ENCODE measurements at places on chromosomes 4 and X.

- DNase-seq = no peak
These were observed 33.7 kb upstream of the STAG2 start for GRCh38 chrX:123927845-123928244.

DNA sequence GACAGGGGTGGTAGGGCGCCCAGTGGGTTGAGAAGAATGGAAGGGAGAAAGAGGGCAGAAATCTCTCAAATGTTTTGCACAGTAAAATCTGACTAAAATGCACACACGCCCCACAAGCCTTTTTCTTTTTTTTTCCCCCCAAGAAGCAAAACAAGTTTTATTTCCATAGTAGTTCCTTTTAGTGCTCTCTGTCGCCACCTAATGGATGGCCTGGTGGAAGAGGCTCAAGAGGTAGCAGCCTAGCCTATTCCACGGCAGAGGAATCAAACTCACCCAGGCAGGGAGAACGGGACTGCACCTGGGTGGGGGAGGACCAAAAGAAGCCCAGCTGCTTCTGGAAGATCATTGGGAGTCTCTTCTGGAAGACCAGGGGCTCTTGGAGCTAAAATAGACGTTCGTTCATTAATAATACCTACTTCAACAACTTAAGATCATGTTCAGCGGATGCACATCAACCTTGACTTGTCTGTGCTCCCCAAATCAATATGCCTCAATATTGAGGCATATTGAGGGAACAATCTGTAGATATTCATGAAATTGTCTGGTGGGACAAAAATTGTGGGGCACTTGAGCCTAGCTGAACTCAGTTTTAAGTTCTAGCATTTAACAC is 31.6 kb upstream of the IRAK1 start:
- DNase-seq = peak; percentile 22

DNA sequence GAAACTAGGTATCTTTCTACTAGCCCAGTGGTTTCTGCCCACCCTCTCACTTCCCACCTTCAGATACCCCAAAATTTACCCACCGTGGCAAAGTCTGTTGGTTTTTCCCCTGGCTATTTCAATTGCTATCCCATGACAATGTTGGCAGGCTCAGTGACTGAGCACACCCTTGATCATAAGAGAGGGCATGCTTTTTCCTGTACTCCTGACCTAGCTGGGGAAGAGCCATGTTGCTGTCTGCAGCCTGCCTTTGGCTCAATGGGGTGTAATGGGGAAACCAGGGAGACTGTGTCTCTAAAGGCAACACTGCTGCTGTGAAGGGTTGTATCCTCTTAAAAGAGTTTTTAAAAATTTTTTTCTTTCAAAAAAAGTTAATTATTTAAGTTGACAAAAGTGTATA is 90.4 kb upstream of the CITED1 start:
- DNase-seq = no peak

DNA sequence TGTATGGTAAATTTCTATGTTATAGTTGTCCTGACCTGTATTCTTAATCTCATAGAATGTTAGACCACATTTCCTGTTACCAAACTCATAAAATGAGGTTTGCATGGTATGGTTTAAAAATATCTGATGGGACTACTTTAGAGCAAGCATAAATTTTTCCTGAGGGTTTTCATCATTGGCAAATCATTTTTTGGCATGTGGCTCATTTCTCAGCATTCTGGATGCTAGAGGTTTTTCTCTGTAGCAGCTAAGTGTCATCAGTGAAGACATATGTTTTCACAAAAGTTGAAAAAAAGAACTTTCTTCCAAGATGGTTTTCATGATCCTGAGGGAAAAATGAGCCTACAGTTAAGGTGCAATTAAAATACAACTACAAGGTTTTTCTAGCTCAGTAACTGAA is 503.5 kb upstream of the FAM47C start:
- no peak for DNase-seq

DNA sequence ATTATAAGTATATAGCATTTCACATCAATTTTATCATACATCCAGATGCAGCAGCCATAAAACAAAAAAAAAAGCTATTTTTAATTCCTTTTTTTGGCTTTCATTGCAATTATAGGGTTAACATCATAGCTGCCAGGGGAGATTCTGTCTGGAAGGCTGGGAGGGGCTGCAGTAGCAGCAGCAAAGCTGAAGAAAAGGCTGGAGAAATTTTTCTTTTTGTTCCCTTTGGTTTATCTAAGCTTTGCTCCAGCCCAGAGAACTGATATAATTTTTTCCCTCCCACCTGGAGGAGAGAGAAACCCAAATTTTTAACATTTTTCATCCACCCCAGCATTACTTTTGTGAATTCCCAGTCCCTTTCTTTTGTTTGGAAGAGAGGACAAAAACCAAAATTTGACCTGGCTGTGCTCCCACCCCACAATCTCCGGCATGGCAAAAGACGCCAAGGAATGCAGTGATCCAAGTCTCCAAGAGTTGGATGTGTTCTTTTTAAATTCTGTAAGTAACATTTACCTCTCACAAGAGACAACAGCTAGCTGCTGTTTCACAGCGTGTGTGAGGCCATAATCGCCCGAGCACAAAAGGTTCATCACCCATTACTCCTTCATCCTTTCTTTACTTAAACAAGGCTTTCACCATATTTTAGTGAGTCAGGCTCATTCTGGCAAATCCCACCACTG is 25.1 kb upstream of the FAM156A start:
- DNase-seq = no peak

DNA sequence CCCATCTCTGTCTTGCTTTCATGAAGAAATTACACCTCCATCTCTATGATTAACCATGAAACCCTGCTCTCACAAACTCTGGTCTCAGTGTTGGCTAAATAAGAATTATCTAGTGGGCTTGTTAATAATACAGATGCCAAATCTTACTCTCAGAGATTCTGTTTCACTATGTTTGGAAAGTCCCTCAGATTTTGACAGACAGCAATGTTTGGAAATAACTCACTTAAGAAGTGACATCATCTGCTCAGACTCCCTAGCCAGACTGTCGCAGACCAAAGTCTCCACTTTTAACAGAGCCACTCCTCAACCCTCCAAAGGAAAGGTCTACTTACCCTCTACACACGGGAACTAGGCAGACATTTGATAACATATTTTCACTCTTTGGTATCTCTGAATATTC is 328.5 kb upstream of the FGF16 start:
- no peak for DNase-seq

DNA sequence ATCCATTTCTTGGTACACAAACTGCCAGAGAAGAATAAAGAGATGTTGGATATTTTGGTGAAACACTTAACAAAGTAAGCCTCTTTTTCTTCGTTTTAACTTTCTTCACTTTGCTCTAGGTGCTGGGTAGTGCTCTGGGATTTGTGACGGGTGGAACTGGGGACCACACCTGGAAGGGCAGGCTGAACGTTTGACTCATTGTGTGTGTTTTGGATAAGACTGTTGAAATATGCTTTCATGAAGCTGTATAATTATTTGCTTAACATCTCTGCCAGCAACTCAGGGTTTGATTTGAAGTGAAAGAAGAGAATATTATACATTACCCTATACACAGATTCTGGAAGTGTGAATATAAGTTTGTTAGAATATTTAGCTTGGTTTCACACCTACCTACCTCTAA is 233.2 kb downstream of the ARHGAP10 start:
- DNase-seq = no peak

- DNase-seq = no peak
These were observed 4.0 kb downstream of the LRPAP1 start for GRCh38 chr4:3527914-3528876.

DNA sequence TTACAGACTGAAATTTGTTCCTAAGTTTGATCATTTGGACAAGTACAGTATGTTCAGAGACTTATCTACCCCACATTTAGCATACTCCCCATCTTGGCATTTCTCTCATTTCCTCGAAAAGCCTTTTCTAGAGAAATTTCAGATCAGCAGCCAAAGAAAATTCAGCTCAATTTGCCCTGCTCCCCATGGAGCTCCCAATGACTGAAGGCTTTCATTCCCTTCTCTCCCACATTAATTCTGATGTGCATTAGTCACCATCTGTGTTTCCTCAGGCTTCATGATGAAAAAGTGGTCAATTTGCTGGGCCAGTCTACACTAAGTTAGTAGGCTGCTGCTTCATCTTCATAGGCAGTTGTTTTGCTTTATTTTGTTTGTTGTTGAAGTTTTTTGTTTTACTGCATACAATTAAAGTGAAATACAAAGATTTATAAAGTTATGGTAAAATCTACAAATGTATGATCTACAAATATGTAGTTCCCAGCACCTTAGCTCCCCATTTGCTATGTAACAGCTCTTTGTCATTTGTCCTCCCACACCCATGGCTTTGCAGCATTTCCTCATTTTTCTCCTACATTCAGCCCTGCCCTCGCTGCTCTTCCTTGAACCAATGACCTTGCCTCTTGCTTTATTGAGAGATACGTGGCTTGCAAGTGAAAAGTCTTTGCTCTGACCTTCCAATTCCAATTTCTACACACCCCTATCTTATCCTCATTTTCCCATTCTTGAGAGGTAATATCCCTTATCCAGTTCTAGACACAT is 193.9 kb downstream of the ANAPC10 start:
- DNase-seq = no peak

- no peak for DNase-seq
These were observed 174.0 kb upstream of the PRPS2 start for GRCh38 chrX:12617241-12617640.

DNA sequence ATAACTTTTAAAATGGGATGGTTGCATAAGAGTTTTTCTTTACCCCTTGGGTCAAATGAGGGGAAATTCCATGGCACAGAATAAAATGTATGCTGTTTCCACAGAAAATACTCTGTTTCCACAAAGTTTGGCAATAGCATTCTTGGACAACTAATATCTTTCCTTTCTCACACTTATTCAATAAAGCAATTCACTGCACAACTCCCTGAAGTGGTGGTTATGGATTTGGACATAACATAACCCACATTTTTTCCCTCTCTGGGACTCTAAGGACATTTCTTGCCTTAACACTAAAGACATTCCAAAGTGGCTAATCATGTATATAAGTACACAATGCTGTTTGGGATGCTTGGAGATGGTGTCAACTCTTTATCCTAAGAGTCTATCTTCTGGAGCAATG is 51.7 kb upstream of the GPM6B start:
- DNase-seq = no peak

GRCh38 chr4:86670298-86670697 is 76.2 kb downstream of the PTPN13 start:
- DNase-seq = no peak

DNA sequence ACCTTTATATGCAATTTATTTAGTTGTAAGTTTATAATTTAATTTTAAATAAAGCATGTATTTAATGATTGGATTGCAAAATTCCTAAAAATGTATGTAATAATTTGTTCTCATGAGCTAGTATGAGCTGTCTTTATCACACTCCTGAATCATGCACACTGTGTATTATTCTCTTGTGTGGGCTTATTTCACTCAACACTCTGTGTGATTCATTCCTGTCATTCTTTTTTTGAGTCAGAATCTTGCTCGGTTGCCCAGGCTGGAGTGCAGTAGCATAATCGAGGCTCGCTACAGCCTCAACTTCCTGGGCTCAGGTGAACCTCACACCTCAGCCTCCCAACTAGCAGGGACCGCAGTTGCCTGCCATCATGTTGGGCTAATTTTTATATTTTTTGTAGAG is 123.1 kb upstream of the SLC34A2 start:
- no peak for DNase-seq

- no peak for DNase-seq
These were observed 17.8 kb downstream of the TIGD2 start for GRCh38 chr4:89129080-89129640.

DNA sequence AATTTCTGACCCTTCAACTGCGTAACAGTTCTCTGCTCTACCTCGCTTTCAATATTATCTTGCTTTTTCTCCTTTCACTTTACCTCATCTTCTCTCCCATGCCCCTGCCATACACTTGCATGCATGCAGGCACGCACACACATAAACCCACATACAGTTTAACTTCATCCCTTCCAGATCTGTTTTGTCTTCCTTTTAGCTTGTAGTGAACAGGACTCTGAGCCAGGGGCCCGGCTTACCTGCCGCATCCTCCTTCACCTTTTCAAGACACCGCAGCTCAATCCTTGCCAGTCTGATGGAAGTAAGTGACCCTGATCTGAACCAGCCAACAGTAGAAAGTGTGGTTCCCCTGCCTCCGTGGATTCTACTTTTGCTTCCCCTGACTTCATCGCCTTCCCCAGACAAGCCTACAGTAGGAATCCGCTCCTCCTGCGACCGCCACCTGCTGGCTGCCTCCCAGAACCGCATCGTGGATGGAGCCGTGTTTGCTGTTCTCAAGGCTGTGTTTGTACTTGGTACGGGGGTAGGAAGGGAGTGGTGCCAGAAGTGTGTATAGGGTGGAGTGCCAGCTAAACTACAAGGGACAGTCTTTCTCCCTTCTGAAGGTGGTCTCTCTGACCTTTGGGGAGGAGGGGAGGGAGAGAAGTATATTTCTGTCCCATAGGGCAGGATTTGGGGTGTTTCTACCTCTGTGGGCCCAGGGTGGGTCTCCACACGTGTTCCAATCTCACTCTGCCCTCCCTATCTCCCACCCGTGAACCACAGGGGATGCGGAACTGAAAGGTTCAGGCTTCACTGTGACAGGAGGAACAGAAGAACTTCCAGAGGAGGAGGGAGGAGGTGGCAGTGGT is 10.7 kb downstream of the MED12 start:
- DNase-seq = no peak

- no peak for DNase-seq
These were observed 52.8 kb downstream of the NFKB1 start for GRCh38 chr4:102553982-102554381.

DNA sequence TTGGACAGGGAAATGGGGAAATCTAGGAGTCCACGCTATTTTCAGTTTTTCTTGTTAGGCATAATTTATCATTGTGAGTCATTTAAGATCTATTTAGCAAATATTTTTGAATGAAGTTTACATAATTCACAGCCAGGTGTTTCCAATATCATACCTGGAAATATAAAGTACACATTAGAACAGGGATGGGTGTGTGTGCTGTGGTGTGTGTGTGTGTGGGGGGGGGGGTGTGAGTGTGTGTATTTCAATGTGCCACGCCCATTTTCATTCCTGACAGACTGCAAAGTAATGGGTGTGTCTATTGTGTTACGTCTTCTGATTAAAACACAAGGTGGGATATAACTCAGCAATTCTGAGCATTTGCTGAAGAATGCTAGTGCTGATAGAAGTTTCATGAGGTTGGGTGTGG is 33.2 kb downstream of the ARHGAP10 start:
- no peak for DNase-seq

DNA sequence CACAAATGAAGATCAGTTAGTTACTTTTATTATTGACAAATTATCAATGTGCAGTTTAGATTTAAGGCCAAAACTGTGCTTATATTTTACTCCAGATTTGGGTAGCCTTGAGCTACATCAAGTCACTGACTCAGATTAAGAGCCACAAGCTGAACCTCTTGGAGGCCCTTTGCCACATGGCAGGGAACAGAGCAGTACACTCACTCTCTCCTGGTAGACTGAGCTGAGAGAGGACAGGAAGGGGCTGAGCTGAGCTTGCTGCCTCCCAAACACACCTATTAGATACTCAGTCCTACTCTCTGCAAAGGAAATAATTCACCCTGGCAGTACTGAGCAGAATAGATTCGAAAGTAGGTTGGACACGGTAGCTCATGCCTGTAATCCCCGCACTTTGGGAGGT is 7.8 kb downstream of the STAP1 start:
- DNase-seq = no peak

GRCh38 chr4:3389233-3390215 is 52.2 kb upstream of the HGFAC start:
- DNase-seq = no peak

Measured in DMS79 treated with DMSO at 0.1 percent for 48 hours (cell line).